Activated naive CD4-positive, alpha-beta T cell treated with anti-CD3 and anti-CD28 coated beads, Interleukin-2, amount 50 U/mL, for 16 hours (primary cell): ENCODE measurements at places on chromosomes 7 and 10.

DNA sequence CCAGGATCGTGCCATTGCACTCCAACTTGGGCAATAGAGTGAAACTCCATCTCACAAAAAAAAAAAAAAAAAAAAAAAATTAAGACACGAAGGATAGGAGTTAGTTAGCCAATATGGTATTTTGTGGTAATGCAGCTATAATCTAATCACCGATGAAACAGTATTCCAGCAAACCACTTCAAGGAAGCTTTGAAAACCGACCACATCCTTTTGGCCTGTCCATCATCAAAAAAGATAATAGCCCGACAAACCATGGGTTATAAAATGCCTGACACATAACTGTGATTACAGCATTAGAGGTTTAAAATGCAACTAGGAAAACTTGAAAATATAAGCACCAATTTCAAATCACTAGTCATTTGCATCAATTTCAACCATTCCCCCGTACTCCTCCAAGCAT lies 728.6 kb upstream of the C7orf33 start:
- DNase-seq: no peak

DNA sequence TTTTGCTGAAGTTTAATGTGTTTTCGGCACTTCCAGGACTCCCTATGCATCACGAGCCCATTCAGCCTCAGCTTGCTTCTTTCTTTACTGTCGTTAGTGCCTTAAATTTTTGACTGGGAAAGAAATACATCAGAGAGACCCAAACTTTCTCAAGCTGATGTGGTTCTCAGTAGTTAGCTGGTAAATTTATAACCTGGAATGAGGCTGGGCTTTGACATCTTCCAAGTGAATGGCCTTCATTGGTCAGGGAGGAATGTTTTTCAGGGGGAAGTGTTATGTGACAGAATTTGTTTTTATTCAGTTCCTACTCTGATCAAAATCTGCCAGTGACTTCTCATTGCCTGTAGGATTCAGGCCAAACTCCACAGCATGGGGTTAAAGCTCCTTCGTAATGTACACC lies 296.9 kb downstream of the SORCS3 start:
- no peak for DNase-seq

DNA sequence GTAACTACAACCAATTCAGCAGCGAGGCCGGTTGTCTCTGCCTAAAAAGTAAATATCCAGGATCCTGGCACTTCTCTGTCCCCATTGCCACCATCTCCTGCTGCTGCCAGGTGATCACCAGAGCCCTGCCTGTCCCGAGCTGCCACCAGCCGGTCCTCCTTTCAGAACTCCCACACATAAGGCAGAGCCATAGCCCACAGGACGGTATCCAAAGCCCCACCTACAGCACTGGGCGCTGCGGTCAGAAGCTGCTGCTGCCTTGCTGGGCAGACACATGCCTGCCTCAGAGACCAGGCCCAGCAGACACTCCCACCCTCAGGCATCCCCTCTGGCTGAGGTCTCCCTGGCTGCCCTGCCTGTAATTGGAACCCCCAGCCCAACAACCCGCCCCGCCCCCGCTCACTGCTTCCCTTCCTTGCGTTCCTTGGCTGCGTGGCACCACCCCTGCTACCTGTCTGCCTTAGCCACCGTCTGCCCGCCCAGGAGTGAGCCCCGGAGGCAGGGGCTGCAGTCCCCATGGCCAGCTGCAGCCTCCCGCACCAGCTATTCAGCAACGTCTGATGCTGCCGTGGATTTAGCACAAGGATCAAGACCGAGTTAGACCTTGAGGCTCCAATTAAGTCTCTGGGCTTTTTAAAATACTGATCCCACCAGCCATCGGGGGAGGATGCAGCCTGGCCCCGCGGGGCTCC lies 100.7 kb downstream of the CYTH3 start:
- DNase-seq: no peak

DNA sequence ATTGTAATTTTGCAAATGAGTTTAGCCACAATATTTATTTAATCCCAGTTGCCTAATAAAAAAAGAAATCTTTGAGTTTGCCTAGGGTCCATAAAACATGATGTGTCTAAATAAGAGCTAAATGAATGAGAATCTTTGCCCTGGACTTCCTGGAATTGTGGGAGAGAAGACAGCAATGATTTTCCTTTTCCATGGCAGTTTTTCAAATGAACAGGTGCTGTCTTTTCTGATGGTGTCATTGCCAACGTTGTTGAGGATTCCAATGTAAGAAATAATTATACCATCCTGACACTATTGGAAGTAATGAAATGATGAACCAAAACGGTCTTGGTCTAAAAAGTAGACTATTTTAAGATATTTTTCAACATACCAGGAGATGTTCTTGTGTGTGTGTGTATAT lies 984.7 kb upstream of the CELF2 start:
- no peak for DNase-seq

DNA sequence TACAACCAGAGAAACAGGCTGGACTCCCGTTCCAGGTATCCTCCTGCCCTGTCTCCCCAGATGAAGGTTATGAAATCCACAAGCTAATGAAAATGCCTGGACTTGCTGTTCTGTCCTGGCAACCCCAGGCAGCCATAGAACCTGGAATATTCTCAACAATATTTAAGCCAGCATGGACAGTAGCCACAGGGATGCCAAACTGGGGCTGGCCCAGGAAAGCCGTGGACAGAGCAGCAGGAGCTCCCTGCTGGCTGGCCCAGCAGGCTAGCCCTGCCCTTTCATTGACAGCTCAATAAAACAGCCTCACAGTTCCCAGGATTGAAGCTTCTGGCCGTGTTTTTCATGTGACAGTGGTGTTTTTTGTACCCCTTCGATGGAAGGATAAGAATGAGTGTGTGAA lies 230.6 kb downstream of the BMPER start:
- no peak for DNase-seq

DNA sequence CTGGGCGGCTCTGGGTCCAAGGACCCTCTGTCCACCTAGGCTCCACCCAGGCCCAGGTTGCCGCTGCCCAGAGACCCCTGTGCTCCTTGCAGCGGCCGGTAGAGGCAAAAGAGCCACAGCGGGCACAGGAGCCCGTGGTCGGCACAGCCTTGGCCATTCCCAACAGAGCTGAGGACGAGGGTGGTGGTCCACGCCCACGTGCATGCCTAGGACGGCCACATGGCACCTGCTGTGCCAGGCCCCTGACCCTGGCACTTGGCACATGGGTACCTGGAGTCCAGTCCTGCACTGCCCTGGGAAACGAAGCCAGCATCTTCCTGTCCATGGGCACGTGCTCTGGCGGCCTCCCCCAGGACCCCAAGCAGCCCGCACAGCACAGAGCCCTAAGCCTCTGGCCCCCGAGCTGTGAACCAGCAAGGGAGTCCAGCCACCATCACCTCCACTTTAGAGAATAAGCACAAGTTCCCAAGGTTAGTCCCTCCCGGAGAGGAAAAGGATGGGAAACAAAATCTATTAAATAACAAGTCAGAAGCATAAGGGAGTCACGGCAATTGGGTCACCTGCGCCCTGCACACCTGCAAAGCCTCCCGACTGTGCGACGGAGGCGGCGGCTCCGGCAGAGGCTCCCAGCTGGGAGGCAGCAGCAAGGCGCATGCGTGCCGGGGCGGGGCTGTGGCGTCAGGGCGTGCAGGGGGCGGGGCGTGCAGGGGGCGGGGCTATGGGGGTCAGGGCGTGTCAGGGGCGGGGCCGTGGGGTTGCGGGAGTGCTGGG lies 59.1 kb downstream of the STK32C start:
- DNase-seq: peak; percentile 54

- DNase-seq: no peak
Observed at GRCh38 chr10:113569576-113569975, 16.7 kb downstream of the HABP2 start.

- no peak for DNase-seq
Observed at GRCh38 chr10:17548770-17549169, 68.4 kb downstream of the HACD1 start.

GRCh38 chr7:53340220-53340619 lies 304.8 kb downstream of the POM121L12 start:
- no peak for DNase-seq

- peak; percentile 35 for DNase-seq
Observed at GRCh38 chr10:21173802-21174714, 276.9 kb upstream of the NEBL start.

GRCh38 chr10:7984896-7985295 lies 69.6 kb upstream of the GATA3 start:
- DNase-seq: no peak

GRCh38 chr7:135822376-135822775 lies 73.8 kb upstream of the FAM180A start:
- DNase-seq: no peak

- no peak for DNase-seq
Observed at GRCh38 chr10:73366381-73367298, 8.0 kb upstream of the CFAP70 start.

GRCh38 chr10:124142960-124143359 lies 49.6 kb upstream of the CHST15 start:
- no peak for DNase-seq

DNA sequence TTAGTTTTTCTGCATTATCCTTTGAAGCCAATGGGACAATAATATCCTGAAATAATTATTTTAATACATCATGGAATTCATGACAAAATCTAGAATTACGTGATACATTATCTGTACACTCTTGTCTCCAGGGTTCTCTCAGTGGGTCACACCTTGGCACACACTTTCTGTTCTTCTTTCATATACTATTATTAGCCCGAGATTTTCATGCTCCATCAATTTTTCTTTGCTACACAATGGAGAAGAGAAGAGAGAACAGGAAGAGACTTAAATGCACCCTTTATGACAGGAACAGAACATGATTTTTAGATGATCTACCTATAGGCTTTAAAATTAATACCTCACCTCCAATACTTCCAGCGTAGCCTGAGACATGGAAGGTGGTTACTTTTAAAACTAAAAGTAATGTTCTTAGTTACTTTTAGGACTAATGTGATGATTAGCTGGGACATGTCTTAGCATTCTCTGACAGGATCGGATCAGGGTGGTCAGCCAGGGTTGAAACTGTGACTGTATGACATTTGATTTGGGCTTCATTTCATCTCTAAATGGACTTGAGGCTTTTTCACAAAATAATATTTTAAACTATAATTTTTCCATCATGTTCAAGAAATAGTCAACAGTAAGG lies 148.2 kb upstream of the WNT16 start:
- DNase-seq: no peak

DNA sequence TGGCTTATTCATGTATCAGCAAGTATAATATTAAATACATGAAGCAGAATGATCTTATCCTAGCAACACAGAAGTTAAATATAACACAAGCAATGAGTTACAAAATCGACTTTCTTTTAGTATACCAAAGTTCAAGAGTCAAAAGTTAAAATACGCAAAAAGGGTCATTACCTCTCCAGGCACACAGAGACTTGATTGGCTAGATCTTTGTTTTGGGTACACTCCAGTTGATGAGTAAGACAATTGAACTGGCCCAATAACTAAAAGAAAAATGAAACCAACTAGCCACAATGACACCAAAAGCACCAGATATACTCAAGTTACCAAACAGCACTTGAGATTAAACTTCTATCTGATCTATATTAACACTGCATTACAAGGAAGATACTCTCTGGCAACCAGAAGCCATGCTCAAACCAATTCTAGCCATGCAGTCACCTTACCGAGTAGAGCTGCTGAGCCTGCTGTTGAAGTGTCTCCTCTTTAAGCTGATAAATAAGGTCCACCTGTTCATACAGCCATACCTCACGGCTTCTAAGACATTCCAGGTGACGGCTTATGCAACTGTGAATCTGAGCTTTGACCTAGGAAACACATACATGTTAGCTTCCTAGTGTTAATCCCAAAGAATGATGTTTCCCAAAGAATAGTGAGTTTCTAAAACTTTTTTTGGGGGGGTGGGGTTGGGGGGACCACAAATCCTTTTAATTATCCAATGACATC lies 15.6 kb downstream of the NCOA4 start:
- DNase-seq: no peak

DNA sequence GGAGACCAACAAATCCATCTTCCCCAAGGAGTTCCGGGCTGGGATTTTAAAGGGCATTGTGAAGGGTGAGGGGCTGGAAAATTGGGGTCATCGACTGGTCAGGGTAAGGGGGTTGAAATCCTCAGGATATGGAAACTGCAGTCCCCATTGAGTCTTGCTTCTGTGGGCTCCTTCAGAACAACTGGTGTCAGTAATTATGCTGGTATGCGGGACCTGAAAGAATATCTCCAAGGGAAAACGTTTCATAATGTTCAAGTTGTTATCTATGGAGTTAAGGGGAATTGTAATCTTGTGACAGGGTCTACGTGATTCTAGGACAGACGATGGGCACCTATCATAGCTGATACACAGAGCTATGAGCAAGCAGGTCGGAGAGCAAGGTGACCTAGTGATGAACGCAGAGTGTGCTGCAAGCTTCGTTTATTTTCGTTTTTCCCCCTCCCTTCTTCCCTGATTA lies 494 bp upstream of the RHBDD2 start:
- DNase-seq: no peak

DNA sequence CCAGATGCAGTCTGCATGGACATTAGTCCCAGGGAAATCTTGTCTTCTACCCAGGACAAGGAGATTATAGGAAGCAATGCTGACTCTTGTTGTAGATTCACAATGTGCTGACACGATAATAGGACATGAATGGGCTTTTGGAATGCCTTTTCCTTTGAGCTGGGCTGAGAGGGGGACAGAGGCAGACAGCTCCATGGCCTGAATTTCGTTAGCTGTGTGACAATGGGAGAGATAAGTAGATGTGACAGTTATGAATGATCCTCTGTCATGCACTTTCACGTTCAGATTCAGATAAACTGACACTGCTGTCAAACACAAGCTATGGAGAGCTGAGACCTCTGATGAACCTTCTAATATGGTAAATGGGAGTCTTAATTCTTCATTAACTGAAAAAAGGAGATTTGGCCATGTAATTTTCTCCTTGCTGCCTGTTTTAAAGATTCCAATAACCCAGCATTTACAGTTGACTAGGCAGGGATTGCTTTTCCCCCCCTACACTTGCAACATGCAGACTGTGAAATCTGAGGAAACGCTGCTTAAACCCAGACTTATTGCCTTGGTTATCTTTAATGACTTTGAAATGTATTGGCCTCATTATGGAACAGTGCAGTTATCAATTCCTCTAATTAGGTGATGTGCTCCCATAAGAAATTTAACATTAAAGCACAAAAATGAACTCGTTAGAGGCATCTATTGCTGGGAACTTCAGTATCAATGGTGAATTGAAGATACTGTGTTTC lies 669.3 kb downstream of the AUTS2 start:
- no peak for DNase-seq

DNA sequence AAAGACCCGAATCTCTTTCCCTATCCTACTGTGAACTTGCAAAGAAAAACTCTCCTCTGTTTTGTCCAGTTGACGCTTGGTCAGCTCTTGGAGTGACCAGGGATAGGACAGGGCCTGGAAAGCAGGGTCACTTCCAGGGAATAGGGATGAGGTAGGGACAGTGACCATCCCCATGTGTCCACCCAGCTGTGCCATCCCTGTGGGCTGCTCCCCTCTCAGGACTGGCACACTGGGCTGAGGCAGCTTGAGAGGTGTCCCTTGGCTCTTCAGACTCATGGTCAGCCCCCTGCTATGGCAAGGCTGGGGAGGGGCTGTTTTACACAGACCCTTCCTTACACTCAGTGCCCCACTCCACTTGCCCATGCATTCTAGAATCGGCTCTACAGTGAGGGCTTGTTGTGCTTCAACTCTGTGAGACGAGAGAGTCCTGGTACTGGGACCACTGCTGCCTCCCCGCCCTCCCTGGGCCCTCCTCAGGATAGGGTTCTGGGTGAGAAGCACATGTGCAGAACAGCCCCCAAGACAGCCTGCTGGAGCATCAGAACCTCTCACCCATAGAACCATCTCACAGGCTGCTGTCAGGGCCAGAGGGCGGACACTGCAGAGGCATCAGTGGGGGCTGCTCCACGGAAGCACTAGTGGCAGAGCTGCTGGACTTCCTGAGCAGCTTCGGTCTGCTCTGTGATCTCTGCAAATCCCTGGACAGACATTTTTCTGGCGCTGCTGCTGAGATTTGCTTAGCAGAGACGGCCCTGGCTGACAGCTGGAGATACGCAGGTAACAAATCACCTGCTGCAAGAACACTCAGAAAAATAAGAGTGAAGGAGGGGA lies 202.8 kb upstream of the CXCL12 start:
- DNase-seq: no peak
